ENCODE measurements at places on chromosomes 1 and 21.

- no peak for DNase-seq
These were observed 255.1 kb downstream of the FGGY start for GRCh38 chr1:59552007-59552406.

GRCh38 chr1:226736908-226737818 lies 1.9 kb downstream of the ITPKB start:
- peak; percentile 23 for DNase-seq

DNA sequence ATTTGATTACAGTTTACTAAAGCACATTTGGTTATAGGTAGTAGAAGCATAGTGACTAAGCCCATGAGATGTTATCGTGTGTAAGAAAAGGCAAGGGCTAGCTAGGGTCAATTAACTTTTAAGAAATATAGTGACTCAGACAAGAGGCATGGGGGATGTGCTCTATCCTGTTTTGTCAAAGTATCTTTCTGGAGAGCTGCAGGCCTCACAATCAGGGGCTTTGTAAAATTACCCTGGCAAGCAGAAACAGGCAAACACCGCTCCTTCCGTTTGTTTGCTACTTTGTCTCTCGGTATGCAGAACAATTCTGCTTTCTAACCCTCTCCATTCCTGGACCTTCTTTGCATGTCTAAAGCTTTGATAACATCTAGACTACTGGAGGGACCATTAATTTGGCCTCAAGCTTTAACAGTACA lies 26.1 kb upstream of the ZNF697 start:
- DNase-seq, result peak; percentile 68

DNA sequence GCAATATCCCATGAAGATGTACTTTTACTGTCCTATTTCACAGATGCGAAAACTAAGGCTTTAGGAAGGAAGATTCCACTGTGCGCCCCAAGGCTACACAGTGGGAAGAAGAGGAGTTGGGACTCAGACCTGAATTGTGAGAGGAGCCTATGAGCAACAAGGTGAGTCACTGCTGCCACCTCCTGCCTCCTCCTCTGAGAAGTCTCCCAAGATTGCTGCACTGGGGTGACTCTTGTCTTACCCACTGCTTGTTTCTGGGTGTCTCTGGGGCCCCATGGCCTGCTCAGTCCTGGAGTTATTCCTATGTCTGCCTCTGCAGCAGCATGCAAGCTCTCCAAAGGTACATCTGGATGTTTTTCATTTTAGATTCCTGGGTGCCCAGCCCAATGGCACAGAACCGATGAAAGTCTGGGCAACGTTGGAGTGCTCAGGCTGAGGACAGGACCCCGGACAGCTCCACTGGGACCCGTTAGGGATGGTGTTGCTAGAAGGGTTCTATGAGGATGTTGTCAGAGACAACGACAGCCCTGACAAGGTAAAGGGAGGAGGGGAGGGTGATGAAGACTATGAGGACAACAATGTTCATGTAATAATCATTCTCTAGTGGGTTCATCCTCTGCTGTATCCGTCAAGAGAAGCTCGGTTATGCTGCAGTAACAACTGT lies 11.0 kb upstream of the C1QA start:
- DNase-seq, result peak; percentile 17

- DNase-seq, result no peak
These were observed 21.3 kb upstream of the KCNE2 start for GRCh38 chr21:34342476-34342875.

GRCh38 chr1:205666372-205667166 lies 13.7 kb downstream of the SLC45A3 start:
- DNase-seq, result no peak

DNA sequence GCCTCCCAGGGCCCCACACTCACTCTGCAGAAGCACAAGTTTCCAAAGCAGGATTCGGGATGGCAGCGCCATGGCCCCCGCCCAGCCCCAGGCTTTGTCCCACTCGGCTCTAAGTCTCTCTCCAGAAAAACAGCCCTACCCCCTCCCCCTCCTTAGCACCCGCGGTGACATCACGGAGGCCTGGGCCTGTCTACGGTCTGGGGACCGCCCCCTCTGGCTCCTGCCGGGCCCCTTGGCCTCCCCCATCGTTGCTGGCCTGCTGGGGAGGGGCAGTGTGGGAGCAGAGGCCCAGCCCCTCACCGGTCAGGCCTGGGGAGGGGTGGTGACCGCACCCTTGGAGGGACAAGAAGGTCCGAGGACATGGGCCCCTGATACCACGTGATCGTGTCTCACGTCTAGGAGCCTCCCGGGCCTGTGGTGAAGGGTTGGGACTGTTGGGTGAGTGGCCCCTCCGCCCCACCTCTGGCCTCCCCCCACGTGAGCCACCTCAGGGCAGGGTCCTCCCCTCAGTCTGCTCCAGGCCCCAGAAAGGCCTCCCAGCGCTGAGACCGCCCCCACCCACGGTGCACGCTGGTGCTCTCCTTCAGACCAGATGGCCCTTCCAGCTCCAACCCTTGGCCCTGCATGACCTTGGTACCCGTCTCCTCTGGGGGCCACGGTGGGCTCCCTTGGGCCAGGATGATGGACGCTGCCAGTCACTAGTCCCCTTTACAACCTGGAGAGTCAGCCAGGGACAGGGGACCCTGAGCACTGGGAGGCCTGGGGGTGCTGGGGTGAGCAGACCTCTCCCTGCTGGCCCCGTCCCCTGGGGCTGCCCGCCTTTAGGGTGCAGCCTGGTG lies at the start of gene MXRA8:
Gene MXRA8 (minus strand): TSS at position 123 of the 839 bp plus-strand sequence. CDS start 51 bp downstream, at position 72.
- DNase-seq, result peak; percentile 93

DNA sequence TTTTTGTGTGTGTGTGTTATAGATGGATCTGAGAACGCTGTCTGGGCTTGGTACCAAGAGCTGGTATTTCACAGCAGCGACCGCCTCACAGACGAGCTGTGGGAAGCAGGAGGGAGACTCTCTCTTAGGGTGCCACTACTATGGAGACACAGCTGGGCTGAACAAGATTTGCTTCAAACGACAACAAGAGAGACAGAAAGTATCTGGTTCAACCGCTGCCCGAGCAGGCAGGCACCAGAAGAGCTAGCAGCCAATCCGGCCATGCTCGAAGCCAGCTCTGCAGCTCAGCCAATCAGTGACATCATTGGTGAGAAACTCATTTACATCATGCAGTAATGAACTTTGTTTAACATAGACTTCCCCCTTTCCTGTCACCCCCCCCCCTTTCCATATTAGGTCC lies 341.3 kb downstream of the USP25 start:
- peak; percentile 83 for DNase-seq

DNA sequence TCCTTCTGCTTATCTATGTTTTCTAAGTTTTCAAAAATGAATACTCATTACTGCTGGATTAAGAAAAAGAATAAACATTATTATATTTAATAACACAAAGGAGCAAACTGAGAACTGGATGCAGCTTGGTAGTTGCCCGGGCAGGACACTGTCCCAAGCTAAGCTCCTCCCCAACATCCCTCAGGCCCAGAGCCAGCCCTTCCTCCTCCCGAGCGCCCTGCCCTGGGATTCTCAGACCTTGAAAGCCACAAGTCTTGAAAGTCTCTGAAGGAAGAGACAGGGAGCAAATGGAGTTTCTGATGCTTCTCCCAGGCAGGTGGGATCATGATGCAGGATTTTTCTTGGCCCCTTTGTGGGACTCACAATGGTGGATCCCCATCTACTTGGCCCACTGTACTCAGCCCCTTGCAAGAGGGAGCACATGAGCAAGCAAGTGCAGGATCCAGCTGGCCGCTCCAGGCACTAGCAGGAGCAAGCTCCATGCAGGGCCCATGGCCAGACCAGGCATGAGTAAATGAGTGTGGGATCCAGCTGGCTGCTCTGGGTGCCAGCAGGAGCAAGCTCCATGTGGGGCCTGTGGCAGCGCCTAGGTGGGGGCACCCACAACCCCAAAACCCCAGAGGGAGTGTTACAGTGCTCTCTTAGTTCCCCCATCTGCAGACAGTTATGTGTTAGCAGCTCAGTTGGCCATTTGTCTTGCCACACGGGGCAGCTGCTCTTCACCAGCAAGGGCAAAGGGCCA lies 32.1 kb upstream of the RAB4A start:
- no peak for DNase-seq

DNA sequence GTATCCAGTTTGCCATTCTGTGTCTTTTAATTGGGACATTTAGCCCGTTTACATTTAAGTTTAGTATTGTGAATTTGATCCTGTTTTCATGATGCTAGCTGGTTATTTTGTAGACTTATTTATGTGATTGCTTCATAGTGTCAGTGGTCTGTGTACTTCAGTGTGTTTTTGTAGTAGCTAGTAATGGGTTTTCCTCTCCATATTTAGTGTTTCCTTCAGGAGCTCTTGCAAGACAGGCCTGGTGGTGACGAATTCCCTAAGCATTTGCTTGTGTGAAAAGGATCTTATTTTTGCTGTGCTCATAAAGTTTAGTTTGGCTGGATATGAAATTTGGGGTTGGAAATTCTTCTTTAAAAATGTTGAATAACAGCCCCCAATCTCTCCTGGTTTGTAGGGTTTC lies 69.2 kb upstream of the PDC start:
- peak; percentile 45 for DNase-seq
